ENCODE measurements at places on chromosomes 5 and 9.

DNA sequence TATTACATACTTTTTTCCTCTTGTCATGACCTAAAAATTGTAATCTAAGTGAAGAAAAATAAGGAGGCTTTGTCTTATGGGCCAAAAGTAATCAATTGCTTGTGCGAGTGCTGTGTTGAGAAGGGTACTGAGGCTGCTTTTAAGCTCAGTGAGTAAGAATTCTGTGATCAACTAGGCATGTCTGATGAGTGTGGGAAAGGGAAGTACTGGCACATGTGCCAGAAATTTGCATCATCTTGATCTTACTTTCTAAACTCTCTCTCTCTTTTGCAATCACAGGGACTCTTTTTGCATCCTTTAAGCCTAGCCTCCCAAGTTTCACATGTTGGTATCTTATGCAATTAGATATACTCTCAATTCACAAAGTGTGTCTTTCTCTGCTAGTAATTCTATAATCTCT, 329.9 kb downstream of the KIF4B start:
- DNase-seq: no peak

- no peak for DNase-seq
Observed at GRCh38 chr5:79834098-79834753, 144.6 kb downstream of the CMYA5 start.

- DNase-seq: no peak
Observed at GRCh38 chr5:133641683-133642082, 29.3 kb upstream of the FSTL4 start.

GRCh38 chr9:108367188-108367587, 488.6 kb downstream of the ACTL7B start:
- no peak for DNase-seq

DNA sequence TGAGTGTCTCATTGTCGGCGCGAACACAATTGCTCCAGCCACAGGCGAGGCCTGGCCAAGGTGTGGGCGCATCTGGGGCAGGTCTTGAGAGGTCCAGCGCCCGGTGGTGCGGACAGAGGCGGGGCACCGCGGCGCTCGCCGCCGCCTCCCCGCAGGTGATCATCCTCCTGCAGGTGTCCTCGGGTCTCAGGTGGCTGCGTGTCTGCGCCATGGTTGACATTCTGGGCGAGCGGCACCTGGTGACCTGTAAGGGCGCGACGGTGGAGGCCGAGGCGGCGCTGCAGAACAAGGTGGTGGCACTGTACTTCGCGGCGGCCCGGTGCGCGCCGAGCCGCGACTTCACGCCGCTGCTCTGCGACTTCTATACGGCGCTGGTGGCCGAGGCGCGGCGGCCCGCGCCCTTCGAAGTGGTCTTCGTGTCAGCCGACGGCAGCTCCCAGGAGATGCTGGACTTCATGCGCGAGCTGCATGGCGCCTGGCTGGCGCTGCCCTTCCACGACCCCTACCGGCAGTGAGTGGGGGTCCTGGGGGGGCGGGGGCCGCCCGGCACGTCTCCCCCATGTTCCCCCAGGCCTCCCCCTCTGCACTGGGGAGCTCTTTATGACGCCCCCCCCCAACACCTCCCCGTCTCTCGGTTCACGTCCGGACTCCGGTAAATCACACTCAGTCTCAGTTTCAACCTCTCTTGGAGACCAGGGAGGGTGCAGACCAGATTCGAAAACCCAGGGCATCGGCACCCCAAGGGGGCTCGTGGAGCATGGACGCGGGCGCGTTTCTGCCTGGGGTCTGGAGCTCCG, 446 bp downstream of the NXNL2 start:
- no peak for DNase-seq

GRCh38 chr5:102532123-102532522, 33.3 kb upstream of the SLCO6A1 start:
- peak; percentile 13 for DNase-seq

DNA sequence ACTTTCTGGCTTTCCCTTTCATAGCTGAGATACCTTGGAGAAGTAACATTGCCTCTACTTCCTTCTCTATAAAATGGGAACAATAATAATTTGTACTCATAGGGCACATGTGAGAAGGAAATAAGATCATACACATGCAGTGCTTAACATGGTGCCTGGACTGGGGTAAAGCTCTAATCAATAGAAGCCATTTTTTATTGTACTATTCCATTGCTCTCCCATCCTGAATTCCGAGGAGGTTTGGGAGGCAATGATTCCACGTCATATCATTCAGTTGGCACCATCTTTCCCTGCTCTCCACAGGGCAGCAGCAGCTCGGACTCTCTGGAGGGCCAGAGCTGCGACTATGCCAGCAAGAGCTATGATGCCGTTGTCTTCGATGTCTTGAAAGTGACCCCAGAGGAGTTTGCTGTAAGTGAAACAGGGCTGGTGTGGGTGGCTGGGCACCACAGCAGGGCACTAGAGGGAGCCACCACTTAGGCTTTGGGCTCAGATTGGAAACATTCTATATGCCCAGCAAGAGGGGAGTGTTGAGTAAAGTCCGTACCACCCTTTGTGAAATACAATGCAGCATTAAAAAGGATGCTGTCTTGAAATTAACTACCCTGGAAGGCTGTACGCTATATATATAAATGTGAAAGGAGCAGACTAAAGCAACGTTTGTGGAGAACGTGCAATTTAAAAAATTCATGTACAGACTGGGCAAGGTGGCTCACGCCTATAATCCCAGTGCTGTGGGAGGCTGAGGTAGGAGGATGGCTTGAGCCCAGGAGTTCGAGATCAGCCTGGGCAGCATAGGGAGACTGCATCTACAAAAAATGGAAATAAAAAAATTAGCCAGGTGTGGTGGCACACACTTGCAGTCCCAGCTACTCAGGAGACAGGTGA, 51.2 kb downstream of the RALGPS1 start:
- no peak for DNase-seq

DNA sequence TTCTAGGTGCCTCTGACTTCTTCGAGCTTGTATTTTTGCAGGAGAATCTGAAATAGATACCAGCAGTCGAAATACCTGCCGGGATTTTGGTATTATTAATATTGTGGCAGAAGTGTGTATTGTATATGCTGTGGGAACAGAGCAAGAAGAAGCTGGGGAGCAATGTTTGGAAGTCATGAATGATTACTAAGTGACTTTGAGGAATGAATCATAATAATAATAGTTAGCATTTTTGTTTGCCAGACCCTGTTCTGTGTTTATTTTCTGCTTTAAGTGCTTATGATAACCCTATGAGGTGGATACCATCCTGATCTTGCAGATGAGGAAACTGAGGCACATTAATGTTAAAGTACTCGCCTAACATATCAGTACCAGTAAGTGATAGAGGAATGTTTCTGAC, 32.4 kb downstream of the RAB24 start:
- no peak for DNase-seq

GRCh38 chr5:44486591-44486990, 97.4 kb upstream of the FGF10 start:
- no peak for DNase-seq

DNA sequence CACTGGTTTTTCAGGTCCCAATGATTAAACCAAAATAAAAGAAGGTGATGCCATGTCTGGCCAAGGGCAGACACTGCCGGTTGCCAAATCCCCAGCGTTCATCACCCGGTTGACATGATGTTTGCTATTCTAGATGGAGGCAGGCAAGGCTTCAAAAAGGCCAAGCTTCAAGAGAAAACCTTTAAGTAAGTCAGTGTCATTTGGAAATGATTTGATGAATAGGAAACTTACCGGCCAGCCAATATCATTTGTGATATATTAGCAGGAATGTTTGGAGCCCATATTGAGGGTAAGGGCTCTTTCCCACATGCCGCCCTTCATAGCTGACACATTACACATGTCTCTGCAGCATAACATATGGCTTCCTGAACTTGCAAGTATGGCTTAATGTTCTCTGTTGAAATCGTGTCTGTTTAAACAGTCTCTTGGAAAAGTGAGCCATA, 89.5 kb upstream of the TTC23L start:
- peak; percentile 92 for DNase-seq

GRCh38 chr9:108599571-108599970, 256.2 kb downstream of the ACTL7B start:
- no peak for DNase-seq

DNA sequence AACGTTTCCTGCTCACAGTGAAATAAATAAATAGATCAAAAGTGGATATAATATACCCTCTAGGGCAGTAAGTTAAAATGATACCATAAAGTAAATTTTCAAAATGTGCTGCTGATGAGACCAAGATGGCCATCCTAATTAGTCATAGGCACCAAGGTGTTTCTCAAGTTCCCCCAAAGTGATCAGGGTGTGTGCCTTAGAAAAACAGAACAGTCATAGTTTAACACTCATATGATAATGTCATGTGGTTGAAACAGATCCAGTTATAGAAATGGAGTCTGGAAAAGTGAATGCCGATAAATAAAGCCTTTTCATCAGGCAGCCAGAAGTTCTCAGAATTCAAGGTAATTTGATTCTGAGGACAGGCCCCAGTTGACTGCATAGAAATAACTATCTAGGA, 161.5 kb upstream of the CDKN2B start:
- no peak for DNase-seq

DNA sequence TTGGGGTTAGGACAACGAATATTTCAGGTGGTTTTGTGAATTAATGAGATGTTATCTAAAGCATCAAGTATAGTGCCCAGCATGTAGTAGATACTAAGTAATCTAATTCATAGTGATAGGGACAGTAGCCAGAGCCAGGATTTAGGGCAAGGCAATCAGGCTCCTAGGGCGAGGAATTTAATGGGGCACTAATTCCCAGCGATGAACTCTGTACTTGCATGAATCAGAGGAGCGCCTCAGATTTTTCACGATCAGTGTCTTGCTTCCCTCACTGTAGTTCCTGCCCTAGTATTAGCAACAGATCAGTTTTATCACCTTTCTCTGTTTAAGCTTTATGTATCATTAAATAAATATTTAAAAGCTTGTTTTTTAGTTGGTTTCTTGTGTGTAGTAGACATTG, 3.1 kb downstream of the AGGF1 start:
- no peak for DNase-seq

DNA sequence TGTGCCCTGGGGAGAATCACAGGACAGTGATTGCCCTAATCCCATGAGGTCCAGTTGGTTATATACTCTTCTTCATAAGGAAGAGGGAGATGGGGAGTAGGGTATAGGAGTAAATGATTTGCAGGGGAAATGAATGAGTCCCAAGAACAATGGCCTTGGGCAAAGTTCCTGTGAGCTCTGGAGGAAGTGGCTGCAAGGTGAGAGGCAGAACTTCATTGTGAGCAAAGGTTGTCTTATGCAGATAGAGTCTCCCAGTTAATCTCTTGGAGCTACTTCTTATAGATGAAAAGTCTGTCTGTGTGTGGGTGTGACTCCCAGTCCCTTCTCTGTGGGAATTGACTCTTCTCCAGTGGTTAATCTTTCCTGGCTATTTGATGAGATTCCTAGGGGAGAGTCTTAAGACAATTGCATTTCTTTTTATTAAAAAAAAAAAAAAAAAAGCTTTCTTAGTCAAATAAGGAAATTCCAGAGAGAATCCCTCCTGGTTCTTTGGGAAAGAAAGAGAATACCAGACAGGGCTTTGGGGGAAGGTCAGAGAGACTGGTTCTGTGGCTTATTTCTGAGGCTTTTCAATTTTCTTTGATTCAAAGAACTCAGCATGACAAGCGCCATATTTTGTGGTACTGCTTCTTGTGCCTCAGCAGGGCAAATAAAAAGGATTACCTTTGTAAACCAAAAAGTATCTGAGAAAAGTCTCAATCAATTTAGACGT, 33.6 kb upstream of the MEGF10 start:
- no peak for DNase-seq

DNA sequence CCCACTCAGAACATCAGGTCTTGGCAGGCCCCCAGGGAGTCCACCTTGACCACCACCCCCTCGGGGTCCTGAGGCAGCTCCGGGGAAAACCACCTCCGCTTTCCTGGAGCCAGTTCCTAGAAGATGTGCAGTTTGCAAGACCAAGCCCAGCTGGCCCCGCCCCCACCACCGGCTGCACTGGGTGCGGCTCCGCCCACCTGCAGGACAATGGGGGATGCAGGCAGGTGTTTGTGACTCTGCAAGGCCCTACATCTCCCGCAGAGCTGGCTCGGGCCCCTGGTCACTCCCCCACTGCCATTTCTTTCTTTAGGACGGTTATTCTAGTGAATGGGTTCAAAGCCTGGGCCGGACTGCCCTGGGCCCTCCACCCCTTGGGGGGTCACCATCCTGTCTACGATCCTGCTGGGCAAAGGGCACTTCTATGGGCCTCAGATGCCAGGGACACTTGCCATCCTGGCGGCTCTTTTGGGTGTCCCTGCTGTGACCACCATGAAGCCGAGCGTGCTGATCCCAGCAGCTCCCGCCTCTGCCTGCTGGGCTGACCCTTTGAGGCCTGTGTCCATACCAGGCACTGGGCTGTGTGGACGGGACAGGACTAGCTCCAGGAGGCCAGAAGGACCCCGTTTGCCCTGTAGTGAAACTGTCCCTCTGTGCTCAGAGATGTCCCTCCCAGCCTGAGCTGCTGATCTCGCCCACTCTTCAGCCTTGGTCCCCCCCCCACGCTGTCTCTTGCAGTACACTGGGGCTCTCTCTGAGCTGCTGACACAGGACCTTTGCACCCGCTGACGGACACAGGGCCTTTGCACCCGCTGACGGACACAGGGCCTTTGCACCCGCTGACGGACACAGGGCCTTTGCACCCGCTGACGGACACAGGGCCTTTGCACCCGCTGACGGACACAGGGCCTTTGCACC, 5.9 kb upstream of the NACC2 start:
- DNase-seq: no peak

- no peak for DNase-seq
Observed at GRCh38 chr9:108158236-108158995, 668.8 kb upstream of the KLF4 start.

DNA sequence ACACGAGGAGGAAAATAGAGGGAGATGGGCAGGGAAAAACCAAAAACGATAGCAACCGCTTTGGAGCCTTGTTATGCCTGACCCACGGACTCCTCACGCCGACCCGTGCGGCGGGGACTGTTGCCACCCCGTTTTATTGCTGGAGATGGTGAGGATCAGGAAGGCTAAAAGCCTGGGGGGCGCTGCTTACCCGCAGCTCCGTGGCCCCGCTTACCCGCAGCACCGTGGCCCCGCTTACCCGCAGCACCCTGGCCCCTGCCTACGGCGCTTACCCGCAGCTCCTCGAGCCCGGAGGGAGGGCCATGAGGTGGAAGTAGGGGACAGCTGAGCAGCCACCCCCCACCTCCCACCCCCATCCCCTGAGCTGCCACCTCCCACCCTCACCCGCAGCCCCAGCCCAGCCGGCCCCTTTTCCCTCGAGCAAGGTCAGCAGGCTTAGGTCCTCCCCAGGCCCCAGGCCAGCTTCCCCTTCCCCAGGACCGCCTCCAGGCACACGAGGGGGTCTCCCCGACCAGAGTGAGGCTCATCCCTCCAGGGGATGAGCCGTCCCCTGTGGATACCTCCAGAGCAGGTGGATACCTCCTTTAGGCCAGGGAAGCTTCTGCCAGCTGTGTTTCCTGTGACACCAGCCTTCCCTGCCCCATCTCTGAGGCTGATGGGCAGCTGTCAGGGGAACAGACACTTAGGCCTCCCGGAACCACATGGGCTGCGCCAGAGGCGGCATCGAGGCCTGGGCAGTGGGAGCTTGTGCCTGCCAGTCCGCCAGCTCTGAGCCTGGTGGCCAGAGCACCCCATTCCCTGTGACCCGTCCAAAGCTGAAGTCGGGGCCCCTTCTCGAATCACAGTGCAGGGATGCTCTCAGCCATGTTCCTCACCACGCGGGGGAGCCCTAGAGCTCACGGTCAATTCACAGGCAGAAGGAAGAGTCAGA, 92.3 kb downstream of the LMX1B start:
- DNase-seq: no peak
